Right cardiac atrium (tissue), 5 donors: ENCODE measurements at places on chromosomes 6 and 20.

GRCh38 chr6:158561321-158561884, 1.5 kb downstream of the TMEM181 start:
- DNase-seq, result no peak

- no peak for DNase-seq
These were observed 17.8 kb upstream of the HSF2 start for GRCh38 chr6:122381494-122382265.

GRCh38 chr6:31877125-31877650, 1.6 kb downstream of the SLC44A4 start:
- DNase-seq, result peak; percentile 30

DNA sequence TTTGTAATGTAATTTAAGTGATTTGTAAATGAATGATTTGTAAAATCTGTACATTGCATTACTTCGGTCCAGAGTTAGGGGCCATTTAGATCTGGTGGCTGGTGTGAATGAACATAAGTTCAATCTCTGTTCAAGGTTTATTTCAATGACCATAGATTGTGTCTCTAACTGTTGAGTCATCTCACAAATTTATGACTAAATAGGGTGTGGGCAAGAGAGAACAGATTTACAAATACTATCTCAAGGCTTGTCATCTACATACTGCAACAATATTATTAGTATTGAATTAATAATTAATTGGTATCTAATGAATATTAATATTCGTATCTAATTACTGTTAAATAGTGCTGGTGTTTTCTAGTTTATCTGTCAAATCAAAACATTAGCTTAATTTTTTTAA, 115.3 kb upstream of the EDN1 start:
- no peak for DNase-seq

DNA sequence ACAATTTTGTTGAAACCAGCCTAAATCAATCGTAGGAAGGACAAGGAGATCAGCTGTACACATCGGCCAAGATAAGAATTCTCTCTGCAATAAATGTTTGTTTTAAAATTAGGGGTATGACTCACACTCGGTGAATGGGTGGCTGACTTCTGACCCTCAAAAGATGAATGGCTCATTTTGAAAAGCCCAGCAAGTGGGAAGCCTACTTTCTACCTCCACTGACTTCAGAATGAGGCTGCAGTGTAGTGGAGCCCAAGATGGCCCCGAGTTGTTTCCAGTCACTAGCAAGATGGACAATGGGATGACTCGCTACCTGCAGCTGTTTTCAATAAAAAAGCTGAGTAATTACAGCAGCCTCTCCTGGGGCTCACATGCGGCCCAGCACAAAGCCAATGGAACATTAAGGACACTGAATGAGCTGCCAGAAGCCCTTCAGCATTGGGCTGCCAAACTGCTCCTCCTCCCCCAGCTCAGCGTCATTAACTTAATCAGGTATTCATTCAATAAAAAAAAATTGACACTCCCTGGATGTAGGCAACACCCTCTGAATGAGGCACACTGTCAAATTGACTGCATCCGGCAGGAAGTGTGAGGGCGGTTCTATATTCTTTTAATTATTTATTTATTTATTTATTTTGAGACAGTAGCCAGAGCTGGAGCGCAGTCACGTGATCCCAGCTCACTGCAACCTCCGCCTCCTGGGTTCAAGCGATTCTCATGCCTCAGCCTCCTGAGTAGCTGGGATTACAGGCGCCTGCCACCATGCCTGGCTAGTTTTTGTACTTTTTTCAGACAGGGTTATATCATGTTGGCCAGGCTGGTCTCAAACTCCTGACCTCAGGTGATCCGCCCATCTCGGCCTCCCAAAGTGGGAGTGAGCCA, 107.3 kb downstream of the GMPR start:
- no peak for DNase-seq

GRCh38 chr6:117417851-117418250, 7.9 kb downstream of the ROS1 start:
- no peak for DNase-seq

DNA sequence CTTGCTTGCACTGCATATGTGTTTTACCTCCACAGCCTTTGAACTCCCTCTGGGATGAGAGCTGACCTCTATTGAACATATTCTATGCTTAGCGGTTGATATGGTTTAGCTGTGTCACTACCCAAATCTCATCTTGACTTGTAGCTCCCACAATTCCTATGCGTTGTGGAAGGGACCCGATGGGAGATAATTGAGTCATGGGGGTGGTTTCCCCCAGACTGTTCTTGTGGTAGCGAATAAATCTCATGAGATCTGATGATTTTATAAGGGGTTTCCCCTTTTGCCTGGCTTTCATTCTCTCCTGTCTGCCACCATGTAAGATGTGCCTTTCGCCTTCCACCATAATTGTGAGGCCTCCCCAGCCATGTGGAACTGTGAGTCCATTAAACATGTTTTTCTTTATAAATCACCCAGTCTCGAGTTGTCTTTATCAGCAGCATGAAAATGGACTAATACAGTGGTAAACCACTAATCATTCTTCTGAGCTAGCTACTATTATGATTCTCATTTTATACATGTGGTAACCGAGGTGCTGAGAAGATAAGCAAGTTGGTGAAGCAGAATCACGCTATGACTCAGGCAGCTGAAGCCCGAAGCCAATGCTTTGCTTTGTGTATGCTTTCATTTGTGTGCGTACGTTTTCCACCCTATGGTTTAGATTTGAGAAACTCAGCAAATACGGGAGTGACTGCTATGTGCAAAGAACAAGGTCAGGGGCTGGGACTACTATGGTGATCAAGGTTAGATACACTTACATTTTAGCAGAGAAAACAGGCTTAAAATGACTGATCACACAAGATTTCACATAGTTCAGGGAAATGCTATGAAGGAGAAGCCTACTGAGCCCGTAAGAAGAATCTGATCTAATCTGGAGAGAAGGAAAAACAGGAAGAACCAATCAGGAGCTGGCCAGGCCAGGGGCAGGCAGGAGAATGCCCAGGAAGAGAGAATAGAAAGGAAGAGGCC, 363.5 kb downstream of the ESR1 start:
- no peak for DNase-seq

DNA sequence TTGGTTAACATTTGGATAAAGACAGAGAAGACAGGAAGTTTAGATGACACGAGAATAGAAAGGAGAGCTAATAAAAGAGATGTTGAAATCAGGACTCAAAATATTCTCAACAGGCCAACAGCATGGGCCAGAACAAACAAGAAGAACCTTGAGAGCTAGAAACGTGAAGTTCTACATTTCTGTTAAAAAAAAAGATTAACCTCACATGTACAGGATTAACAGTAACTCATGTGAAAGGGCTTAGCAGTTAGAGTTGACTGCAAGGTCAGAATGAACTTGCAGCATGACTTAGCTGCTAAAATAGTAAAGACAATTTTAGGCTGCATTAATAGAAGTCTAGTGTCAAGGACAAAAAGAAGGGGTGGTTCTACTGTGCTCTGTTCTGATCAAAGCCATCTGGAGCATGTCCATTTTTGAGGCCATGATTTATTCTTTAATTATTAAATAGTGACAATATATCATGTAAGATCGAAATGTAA, 331.1 kb upstream of the HSF2 start:
- DNase-seq, result no peak

DNA sequence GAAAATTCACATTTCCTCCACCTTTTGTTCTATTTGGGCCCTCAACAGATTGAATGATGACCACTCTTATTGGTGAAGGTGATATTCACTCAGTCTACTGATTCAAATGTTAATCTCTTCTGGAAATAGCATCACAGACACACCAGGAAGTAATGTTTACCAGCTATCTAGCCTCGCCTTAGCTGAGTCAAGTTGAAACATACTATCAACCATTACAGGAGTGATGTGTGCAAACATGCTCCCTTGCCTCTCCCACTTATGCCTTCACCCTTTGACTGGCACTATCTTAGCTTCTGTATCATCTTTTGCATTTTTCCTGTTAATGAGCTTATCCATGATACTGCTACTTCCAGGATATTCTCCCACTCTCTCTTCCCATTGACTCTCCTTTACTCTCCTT, 191.9 kb downstream of the CENPW start:
- no peak for DNase-seq

- no peak for DNase-seq
These were observed 48.5 kb upstream of the SUPT3H start for GRCh38 chr6:45426251-45426650.

- peak; percentile 87 for DNase-seq
These were observed 3.2 kb downstream of the TTBK1 start for GRCh38 chr6:43246301-43247113.

- DNase-seq, result no peak
These were observed 10.4 kb upstream of the COL10A1 start for GRCh38 chr6:116136373-116136772.

DNA sequence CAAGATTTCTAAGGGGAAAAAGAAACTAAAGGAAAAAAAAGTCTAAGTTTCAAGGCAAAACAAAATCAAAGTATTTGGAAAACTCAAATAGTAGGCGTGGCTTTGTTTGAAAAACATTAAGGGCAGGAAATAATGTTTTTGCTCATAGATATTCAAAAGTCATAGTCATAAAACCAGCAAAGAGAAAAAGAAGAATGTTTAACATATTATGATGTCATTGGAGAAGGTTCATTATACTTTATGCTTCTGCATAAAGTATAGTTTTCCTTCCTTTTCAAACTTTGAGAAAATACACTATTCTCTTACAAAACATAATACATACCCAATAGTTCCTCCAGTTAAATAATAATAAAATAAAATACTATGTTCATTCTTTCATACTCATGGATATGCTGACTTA, 13.7 kb downstream of the USP49 start:
- DNase-seq, result no peak

DNA sequence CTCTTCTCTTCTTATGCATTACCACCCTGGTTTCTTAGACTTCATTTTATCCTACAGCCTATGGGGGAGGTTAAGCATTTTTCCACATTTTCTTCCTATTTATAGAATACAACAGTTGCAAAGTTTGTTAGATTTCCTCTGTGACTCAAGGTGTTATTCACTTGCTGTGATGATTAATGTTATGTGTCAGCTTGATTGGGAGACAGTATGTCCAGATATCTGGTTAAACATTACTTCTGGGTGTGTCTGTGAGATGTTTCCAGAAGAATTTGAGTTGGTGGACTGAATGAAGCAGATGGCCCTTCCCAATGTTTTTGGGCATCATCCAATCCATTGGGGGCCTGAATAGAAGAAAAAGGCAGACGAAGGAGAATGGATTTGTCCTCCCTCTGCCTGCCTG, 131.3 kb downstream of the C6orf118 start:
- no peak for DNase-seq

GRCh38 chr6:31004794-31005193, 5.5 kb upstream of the MUC22 start:
- no peak for DNase-seq

DNA sequence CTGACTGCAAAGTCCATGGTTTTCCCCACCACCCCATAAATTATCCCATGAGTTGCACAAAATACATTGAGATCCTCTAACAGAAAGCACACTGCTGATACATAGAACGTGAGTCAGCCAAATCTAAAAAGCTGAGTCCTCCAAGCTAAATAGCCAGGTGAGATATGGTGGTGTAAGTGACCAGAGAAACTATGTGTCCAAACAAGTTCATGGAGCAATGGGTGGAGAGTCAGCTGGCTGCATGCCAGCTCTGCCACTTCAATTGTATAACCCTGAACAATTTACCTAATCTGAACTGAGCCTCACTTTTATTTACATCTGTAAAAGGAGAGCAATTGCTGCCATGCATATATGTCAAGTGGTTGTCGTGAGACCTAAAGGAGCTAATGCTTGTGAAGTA, 9.7 kb downstream of the SNAP25 start:
- DNase-seq, result no peak

GRCh38 chr6:108341372-108341771, 46.5 kb downstream of the AFG1L start:
- no peak for DNase-seq
